Activated T-cell treated with anti-CD3 and anti-CD28 coated beads for 4 hours (primary cell): ENCODE measurements at places on chromosomes 11 and 22.

- no peak for DNase-seq
Measured at GRCh38 chr22:46287873-46288751, 8.6 kb upstream of the GTSE1 start.

DNA sequence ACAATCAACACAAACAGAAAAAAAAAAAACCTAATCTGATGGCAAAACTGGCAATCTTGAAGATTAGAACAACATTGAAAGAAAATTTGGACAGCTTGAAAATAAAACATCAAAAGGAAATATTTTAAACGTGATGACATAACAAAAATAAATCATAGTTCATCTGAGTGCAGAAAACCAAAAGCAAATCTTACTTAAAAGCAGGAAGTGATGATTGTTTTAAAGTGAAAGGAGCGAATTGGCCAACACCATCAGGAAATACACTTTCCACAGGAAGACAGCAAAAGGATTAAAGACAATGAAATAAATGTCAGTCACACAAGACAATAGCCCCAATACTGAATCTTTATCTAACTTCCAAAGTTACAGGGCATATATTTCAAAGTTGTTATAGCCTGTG lies 696.5 kb upstream of the CHORDC1 start:
- DNase-seq = no peak

DNA sequence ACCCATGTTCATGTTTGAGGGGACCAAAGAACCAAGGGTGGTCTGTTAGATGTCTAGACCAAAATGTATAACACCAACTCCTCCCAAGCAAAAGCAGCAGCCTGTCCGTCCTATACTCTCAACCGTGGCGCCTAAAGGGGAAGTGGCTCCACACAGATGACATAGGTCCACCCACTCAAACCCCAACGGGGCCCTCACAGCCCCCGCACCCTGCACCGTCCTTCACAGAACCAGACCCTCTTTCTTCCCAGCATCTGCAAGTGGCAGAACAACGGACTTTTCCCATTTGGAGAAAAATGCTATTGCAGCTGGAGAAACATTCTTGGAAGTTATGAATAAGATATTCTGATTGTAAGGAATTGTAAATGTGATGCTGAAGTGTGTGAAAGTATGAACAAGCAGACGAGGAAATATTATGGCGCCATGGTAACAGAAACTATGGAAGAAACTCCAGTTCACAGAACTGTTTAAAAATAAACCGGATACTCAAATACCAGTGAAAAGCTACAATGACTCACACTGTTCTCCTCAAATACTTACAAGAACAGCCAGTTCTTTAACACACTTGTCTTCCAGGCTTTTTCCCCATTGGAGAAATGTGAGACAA lies 76.5 kb upstream of the ARFGAP3 start:
- no peak for DNase-seq

DNA sequence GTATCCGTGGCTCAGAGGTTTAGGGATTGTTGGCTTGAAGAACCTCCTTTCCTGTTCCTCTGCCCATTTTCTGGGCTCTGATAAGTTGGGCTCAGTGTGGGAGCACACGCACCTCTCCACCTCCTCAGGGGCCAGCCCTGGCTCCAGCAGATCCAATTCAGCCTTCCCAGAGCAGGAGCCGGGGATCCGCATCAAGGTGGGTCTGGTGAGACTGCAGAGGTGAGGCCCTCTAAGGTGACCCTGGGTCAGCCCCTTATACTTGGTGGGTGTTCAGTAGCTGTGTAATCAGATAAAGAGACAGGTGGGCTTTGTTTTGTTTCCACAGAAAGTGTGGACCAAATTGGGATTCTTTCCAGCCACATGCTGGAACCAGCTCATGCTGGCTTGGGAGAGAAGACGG lies 1466.0 kb downstream of the TBC1D22A start:
- no peak for DNase-seq

GRCh38 chr11:77167111-77167626 lies 39.1 kb downstream of the MYO7A start:
- no peak for DNase-seq

- DNase-seq = no peak
Measured at GRCh38 chr22:45891471-45891995, 85.4 kb downstream of the WNT7B start.

GRCh38 chr11:135027461-135027860 lies 615.4 kb upstream of the B3GAT1 start:
- no peak for DNase-seq

DNA sequence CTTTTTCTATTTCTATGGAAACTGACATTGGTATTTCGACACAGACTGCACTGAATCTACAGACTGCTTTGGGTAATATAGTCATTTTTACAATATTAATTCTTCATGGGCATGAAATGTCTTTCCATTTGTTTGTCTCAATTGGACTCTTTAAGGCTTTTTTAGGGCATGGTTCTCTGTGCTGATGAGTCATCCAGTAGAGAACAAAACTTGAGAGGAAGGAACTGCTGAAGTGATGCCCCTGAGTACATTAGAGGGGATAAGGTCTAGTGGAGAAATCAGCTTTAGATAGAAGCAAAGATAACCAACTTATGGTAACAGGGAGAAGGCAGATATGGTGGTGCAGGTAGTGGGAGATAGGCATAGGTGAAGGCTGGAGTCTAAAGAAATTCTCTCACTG lies 25.1 kb downstream of the TSG101 start:
- no peak for DNase-seq

- DNase-seq = no peak
Measured at GRCh38 chr11:132993991-132994502, 538.3 kb downstream of the OPCML start.

DNA sequence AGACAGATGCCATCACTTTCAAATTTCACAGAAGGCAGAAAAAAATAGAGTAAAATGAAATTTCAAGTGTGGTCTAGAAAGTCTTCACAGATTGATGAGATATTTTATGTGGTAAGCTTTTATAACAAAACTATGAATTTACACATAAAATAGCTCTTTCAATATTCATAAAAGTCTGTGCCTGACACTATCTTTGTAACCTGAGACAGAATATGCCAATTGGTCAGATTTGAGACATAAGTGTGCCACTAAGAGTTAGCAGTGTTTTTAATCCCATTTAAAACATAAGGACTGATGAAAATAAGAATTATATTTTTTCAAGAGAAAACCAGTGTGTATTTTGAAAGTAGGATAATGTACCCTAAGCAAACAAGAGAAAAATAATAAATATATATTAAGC lies 769.5 kb upstream of the LUZP2 start:
- DNase-seq = no peak

DNA sequence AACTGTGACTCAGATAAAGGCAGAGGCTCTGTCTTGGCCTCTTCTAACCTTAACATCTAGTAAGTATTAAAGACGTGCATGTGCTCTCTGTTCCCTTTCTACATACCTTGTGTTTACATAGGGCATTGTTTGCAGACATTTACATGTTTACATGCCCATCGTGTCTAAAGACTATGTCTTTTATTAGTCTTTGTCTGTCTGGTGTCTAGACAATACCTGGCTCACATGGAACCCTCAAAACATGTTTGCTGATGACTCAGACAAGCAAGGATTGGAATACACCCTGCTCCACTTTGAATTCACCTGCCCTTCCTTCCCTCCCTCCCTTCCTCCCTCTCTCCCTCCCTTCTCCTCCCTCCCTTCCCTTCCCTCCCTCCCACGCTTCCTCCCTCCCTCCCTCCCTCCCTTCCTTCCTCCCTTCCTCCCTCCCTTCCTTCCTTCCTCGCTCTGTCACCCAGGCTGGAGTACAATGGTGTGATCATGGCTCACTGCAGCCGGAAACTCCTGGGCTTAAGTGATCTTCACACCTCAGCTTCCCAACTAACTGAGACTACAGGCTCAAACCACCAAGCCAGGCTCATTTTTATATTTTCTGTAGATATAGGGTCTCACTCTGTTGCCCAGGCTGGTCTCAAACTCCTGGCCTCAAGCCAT lies 23.7 kb upstream of the SORL1-AS1 start:
- DNase-seq = no peak

GRCh38 chr11:20584093-20584774 lies 15.2 kb upstream of the SLC6A5 start:
- no peak for DNase-seq

GRCh38 chr22:40388231-40388630 lies 17.8 kb downstream of the SGSM3 start:
- no peak for DNase-seq

DNA sequence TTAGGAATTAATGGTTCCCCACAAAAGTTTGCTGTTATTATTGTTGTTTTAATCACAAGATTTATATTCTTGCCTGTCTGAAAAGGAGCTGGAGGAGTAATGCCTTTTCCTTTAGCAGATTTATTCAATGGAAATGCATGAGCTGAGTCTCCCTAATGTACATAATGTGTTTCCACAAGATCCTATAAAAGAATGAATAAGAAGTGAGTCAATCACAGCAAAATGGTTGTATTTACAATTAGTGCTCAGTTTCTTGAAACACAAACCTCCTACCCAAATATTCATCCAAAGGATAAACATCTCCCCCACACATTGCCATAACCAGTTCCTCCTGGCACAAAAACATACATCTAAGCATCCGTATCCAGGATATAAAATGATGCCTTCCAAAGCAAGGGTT lies 33.3 kb downstream of the ME3 start:
- no peak for DNase-seq

- no peak for DNase-seq
Measured at GRCh38 chr11:8047382-8047781, 33.6 kb upstream of the TUB start.

DNA sequence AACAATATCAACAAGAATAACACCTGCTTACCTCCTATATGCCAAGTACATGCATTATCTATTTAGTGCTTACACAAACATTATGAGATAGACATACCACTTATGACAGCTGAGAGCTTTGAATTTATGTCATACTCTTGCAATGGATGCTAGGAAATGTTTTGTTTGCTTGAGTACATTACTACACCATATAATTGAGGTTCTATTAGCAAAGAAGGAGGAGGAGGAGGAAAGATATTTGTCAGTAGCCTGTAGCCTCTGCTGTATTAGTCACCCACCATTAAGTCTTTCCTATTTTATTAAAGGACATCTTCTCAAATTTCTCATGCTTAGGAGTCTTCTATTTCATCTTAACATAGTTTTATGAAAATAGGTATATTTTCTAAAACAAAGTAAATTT lies 6.4 kb downstream of the ANO5 start:
- DNase-seq = no peak

DNA sequence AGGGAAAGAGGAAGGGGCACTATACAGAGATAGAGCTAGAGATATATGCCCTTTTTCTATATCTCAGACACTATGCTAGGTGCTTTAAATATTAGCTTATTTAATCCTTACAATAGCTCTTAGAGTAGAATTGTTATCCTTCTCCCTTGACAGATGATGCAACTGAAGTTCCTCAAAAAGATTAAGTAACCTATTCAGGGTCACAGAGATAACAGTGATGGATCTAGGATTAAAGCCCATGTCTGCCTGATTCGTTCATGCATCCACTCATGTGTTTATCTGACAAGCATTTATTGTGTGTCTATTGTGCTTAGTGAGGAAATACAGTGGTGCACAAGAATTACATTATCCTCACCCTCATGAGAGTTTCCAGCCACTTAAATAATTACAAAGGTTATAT lies 8.7 kb downstream of the CCDC83 start:
- no peak for DNase-seq

DNA sequence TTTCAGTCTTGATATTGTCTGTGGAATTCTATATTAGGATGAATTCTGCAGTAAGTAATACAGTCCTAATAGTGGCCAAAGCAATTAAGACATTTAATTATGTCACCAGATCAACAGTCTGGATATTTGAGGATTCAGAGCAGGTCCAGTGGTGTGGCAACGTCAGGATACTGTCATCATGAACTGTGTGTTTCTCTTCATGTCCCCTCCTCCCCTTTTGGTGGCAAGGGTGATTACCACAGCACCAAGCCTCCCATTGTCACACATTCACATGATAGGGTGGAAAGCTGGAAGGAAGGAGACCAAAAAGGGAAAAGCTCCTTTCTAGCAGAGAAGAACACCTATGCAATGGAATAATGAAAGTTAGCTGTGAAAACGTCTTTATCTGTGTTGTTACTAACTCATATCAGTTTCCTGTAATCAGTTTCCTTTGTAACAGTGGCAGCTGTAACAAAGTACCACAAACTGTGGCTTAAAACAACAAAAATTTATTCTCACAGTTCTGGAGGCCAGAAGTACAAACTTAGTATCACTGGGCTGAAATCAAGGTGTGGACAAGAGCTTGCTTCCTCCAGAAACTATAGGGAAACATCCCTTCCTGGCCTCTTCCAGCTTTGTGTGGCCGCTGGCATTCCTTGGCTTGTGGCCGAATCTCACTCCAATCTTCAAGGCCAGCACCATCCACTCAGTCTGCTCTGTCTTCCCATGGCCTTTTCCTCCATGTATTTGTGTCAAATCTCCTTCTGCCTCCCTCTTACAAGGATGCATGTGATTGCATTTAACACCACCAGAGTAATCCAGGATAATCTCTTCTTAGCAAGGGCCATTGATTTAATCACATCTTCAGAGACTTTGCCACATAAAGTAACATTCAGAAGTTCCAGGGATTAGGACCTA lies 6.5 kb upstream of the RBM14 start:
- no peak for DNase-seq

DNA sequence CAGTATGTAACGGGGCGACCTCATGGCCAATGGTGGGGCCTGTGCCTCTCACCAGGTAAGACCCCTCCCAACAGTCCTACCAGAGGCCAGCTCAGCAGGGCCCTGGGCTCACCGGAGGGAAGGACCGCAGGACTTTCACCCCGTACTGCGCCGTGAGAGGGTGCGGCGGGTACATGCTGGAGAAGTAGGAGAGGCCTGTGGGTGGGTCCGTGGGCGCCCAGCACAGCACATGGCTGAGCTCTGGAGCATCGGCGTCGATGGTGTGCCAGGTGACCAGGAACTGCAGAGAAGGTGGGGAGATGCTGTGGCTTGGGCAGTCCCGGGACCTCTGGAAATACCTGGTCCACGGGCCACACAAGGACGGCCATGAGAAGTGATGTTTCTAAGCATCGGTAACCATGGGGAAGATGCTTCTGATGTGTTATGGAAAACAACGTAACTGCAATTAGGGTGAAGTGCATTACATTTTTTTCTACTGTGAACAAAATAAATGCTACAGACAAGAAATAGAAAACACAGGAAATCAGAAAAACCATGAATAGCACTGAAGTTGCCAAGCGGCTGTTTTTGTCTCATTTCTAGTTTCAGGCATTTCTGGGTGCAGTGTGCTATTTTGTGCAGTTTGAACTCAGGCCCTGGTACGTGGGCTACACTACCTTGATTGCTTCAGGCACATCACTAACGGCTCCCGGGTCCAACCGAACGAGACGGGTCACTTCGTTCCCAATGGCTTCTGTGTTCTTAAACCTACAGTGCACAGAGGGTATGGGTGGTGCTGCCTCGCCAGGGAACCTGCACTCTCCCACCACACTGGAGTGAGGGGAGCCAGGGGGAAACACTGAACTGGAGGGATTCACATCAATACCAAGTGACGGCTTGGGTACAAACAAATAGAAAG lies 46.5 kb upstream of the SERPIND1 start:
- DNase-seq = no peak

- no peak for DNase-seq
Measured at GRCh38 chr11:125412177-125412496, 83.9 kb downstream of the FEZ1 start.

GRCh38 chr11:10519630-10520029 lies 21.4 kb downstream of the RNF141 start:
- DNase-seq = no peak
